Activated CD4-positive, alpha-beta memory T cell treated with anti-CD3 and anti-CD28 coated beads, Interleukin-2, amount 10 ng/mL, durations not matched to agents 7 days and 5 days (primary cell): ENCODE measurements at places on chromosomes 2 and 18. TPM values are rescaled to one million over a fixed set of nuclear protein-coding genes. Genes with fewer than 3 reads are reported as not detected.

HOXD8 gene
- total RNA-seq = not detected

NAT8 gene
- total RNA-seq = not detected

GMCL1 gene
- 34.8 TPM for total RNA-seq

CCDC150 gene
- total RNA-seq = 11.8 TPM

GRCh38 chr2:89763254-89763580 is 1071.7 kb downstream of the RPIA start:
- no peak for DNase-seq
- no peak overlapping the region for H3K4me3 ChIP-seq
- no peaks in the 10 kb centered on the region for H3K4me1 ChIP-seq
- H3K27ac ChIP-seq = no peak overlapping the region

GRCh38 chr2:220281771-220282170 is 654.3 kb downstream of the SLC4A3 start:
- no peak for DNase-seq
- no peaks in the 10 kb centered on the region for H3K36me3 ChIP-seq
- no peaks in the 10 kb centered on the region for H3K27me3 ChIP-seq
- H3K27ac ChIP-seq = no peak overlapping the region

DNA sequence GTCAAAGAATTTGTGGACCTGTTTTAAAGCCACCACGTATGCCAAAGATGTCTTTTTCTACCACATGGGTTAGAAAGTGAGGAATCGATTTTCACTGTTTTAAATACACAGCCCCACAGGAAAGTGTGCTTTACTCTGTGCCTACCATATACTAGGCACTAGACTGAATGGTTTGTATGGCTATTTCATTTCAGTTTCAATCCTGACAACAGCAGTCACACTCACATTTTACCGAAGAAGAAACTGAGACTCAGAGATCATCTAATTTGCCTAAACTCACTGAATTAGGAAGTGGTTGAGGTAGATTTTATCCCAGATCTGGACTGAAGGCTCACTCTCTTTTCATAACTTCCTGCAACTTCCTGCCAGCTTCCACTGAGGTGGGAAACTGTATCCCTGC is 176.4 kb downstream of the ALK start:
- no peaks in the 10 kb centered on the region for H3K27me3 ChIP-seq
- H3K27ac ChIP-seq = no peak overlapping the region
- no peaks in the 10 kb centered on the region for H3K4me1 ChIP-seq
- no peak overlapping the region for H3K4me3 ChIP-seq
- DNase-seq = no peak

- no peak overlapping the region for H3K27ac ChIP-seq
- H3K36me3 ChIP-seq = no peaks in the 10 kb centered on the region
- H3K4me1 ChIP-seq = no peaks in the 10 kb centered on the region
- H3K4me3 ChIP-seq = no peak overlapping the region
- H3K27me3 ChIP-seq = no peaks in the 10 kb centered on the region
These were observed 155.5 kb downstream of the ZFP36L2 start for GRCh38 chr2:43070676-43071502.

GRCh38 chr2:75064691-75065396 is 106.4 kb downstream of the POLE4 start:
- peak; percentile 56 for DNase-seq
- H3K4me1 ChIP-seq = peaks cover 28% of the 10 kb centered on the region
- H3K4me3 ChIP-seq = no peak overlapping the region
- no peaks in the 10 kb centered on the region for H3K36me3 ChIP-seq
- peak overlapping the region; percentile 73 for H3K27ac ChIP-seq

- H3K4me1 ChIP-seq = no peaks in the 10 kb centered on the region
- no peaks in the 10 kb centered on the region for H3K27me3 ChIP-seq
- no peaks in the 10 kb centered on the region for H3K36me3 ChIP-seq
- no peak overlapping the region for H3K4me3 ChIP-seq
These were observed 278.4 kb downstream of the LRRTM1 start for GRCh38 chr2:80026040-80026729.

DNA sequence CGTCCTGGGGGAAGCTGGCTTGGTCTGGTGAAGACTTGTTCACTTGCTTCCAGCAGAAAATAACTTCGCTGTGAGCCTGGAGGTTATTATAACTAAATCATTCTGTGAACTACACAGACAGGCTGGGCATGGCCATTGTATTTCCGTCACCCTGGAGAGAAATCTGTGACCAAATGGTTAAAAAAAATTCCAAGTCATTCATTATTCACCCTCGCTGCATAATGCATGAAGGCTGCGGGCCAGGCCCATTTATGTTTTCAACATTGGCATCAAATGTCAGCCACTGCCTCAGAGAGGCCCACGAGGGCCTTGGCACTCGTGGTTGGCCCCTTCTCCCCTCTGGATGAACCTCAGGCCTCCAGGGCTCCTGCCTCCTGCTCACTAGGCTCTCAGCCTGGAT is 57.7 kb downstream of the RRM2 start:
- peaks cover 38% of the 10 kb centered on the region for H3K36me3 ChIP-seq
- H3K4me3 ChIP-seq = no peak overlapping the region
- no peak overlapping the region for H3K27ac ChIP-seq
- no peaks in the 10 kb centered on the region for H3K4me1 ChIP-seq

DNA sequence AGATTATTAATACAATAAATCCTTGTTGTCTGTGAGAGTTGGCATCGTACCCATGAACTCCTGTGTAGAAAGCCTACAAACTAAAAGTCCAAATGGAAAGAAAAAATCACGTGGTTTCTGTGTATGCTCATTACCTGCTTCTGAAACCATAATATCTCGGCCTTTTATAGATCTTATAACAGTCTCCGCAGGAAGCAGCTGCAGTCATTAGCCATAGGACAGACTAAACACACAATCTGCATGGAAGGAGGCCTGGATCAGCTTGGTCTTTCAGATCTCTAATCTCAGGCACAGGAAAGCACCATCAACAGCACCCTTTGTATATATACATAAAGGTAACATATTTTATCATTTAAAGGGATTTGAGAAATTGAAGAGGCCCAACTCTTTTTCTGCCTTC is 508.9 kb upstream of the TCF4 start:
- no peak overlapping the region for H3K27ac ChIP-seq
- no peaks in the 10 kb centered on the region for H3K4me1 ChIP-seq
- no peaks in the 10 kb centered on the region for H3K36me3 ChIP-seq
- no peak for DNase-seq
- H3K4me3 ChIP-seq = no peak overlapping the region

DNA sequence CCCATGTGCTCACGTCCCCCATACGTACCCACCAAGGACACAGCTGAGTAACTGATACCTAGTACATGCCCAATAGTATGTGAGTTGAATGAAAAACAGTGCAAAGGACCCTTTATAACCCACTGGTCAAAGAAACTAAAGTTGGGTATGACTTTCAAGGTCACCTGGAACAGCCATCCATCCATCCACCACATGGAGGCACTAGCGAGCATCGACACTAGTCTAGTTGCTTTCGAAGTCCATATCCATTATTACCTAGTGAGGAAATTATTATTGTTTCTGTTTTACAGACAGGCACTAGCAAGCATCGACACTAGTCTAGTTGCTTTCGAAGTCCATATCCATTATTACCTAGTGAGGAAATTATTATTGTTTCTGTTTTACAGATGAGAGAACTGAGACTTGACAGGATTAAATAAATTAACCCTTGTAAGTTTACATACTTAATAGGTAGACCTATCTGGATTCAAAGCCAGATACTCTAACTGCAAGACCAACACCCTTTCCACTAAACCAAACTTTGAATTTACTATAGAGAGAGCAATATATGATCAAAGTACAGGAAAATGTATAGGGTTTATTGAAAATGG is 233.7 kb downstream of the METTL4 start:
- peak; percentile 43 for DNase-seq
- no peaks in the 10 kb centered on the region for H3K36me3 ChIP-seq
- no peak overlapping the region for H3K4me3 ChIP-seq
- peaks cover 7% of the 10 kb centered on the region for H3K4me1 ChIP-seq
- peaks cover 10% of the 10 kb centered on the region for H3K27me3 ChIP-seq

DNA sequence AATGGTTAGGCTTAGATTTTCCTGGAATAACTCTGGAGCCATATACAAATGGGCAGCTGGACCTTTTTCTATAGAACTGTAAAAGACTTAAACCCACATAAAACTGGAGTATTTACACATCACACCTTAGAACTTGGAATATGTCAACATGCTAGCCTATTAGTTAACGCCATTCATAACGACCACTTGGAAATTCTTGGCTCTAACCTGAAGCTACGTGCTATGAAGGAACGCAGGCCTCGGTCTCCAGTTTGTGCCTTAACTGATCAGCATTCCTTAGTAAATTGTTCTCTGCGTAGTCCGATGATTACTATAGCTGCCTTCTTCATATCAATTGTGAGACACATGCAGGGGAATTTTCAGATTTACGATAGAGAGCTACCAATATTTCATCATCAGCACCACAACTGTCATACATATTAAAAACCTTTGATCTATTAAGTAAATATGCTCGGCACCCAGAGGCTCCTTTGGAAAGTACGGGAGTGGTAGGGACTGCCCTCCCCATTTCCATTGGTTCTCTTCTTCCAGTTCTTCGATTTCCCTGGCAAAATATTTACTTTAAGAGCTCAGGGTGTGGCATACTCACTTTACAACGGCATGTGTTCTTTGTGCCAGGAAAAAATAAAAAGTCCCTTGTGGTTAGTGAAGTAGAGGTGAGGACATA is 17.5 kb upstream of the CCL20 start:
- no peaks in the 10 kb centered on the region for H3K4me1 ChIP-seq
- H3K36me3 ChIP-seq = no peaks in the 10 kb centered on the region
- H3K27ac ChIP-seq = no peak overlapping the region
- H3K4me3 ChIP-seq = no peak overlapping the region
- DNase-seq = no peak

DNA sequence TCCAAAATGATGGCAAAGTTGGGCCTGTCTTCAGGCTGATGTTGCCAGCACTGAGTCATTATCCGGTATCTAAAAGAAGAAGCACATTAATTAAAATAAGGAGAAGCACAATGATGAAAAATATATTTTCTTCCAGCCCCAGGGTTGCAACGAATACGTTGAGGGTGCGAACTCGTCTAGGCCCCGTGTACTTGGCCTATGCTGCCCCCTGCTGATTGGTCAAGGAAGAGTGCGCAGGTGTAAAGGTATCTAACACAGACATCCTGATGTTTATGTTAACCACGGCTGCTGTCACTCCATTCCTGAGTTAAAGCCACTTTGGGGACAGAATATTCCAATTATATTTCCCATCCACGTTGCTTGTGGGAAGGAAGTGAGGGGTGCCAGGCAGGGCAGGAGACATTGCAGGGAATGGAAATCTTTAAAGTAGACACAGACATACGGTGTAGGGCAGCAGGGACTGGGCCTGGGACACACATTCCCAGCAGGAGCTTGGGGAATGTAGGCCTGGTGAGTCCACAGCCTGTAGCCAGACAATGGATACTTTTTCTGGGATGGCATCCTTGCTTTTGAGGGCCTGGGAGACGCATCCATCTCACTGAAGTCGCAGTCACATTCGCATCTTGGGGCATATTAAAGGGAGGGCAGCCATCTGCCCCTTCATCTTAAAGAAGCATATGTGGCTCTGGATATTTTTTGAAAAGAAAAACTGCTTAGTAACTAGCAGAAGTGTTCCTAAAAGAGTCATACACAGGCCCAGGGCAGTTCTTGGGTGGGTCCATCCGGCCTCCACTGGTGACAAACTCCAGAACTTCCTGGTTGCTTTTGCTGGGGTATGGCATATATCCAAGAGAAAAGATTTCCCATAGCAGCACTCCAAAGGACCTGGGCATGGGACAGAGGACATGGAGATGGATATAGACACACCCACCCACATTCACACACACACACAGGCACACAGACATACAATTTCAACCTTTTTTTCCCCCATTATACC is 81.9 kb downstream of the CLIP4 start:
- H3K27ac ChIP-seq = no peak overlapping the region
- DNase-seq = peak; percentile 82
- no peaks in the 10 kb centered on the region for H3K27me3 ChIP-seq
- H3K4me1 ChIP-seq = no peaks in the 10 kb centered on the region
- no peaks in the 10 kb centered on the region for H3K36me3 ChIP-seq

GRCh38 chr2:132721938-132722337 is 51.9 kb upstream of the LYPD1 start:
- H3K27ac ChIP-seq = no peak overlapping the region
- no peak for DNase-seq
- no peaks in the 10 kb centered on the region for H3K4me1 ChIP-seq
- H3K36me3 ChIP-seq = no peaks in the 10 kb centered on the region
- H3K4me3 ChIP-seq = no peak overlapping the region

DNA sequence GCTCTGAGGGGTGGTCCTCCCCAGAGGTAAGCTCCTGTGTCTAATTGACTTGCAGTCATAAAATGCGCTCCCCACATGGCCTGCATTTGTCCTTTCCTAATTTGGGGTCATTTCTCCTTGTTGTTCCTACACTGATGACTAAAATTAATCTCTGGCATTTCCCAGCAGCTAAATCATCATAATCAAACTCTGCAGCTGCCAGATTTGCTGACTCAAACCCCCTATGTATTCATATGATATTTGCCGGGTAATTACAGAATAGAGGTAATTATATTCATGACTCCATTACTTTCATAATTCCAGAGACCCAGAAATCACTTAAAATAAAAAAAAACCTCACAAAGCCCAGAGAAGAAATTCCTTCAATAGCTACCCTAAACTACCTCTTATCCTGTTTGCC is 331.4 kb upstream of the KLHL29 start:
- no peak for DNase-seq
- H3K4me3 ChIP-seq = no peak overlapping the region
- H3K27ac ChIP-seq = no peak overlapping the region

DNA sequence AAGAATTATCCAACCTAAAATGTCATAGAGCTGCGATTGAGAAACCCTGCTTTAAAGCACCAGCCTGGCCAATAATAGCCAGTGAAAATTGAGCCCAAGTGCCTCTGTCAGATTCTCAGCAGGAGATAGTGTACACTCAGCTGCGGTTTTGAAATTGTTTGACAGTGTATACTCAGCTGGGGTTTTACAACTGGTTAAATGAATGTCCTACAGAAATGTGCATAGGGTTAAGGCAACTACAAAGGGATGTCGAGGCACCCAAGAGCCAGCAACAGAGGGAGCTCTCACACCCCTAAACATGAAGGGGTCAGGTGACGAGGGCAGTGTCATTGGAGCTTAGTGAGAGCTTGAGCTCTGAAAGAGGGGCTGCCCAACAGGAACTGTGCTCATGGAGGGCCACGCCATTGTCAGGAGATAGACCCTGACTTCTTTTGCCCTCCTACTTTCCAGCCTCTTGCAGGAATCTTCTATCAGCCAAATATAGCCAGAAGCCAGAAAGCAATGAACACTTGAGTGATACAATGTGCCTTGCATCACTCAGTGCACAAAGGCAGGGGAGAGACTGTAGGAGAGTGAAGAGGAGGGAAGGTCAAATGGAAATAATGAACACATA is 15.1 kb downstream of the ACTG2 start:
- H3K27me3 ChIP-seq = no peaks in the 10 kb centered on the region
- no peak overlapping the region for H3K27ac ChIP-seq
- no peaks in the 10 kb centered on the region for H3K4me1 ChIP-seq
- peak; percentile 58 for DNase-seq
- H3K36me3 ChIP-seq = no peaks in the 10 kb centered on the region

- no peaks in the 10 kb centered on the region for H3K27me3 ChIP-seq
- H3K36me3 ChIP-seq = no peaks in the 10 kb centered on the region
- no peak for DNase-seq
- no peaks in the 10 kb centered on the region for H3K4me1 ChIP-seq
- H3K27ac ChIP-seq = no peak overlapping the region
- H3K4me3 ChIP-seq = no peak overlapping the region
These were observed 62.1 kb downstream of the MEX3C start for GRCh38 chr18:51135364-51135763.
